Stimulated activated CD8-positive, alpha-beta memory T cell treated with anti-CD3 and anti-CD28 coated beads, Interleukin-7, amount 100 ng/mL, for 24 hours (primary cell): ENCODE measurements at places on chromosomes 5 and 9.

- no peak for DNase-seq
These were observed 84.8 kb downstream of the MVB12B start for GRCh38 chr9:126411225-126411947.

GRCh38 chr9:10678010-10678409, 65.2 kb upstream of the PTPRD start:
- no peak for DNase-seq

GRCh38 chr9:90368928-90369327, 273.7 kb downstream of the DIRAS2 start:
- no peak for DNase-seq

DNA sequence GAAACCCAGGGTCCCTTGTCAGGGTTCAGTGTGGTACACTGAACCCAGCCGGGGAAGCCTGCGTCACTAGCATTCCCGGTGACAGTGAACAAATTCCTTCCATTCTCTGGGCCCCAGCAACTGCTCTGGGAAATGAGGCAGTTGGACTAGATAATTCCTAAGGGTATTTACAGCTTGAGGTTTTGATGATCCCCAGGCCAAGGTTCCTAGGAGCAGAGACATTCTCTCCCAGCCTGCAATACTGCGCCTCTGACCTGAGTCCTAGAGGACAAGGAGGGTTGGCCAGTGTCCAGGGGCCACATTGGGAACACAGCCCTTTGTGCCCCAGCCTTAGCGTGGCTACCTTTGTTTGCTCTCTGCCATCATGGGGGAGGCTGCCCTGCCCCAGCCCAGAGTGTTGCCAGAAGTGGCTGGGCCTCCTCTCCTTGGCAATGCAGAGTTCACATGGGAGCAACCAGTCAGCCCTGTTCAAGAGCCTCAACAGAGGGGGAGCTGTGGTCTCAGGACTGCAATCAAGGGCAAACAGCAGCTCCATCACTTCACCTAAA, 178.2 kb downstream of the SEC61B start:
- no peak for DNase-seq

GRCh38 chr5:136062366-136063274, 33.8 kb downstream of the TGFBI start:
- DNase-seq: no peak

DNA sequence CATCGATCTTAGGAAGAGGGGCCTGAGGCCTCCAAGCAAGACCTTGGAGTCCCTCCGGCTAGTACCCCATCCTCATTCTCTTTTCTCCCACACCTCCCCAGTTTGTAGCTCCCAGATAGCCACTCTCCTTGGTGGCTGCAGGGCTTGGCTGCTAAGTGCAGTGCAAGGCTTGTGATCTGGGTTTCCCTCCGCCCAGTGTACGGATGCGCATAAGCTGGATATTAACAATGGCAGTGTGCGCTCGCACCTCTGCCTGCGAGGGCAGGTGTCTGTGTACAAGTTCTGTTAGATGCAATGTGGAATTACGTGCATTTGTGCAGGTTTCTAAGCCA, 71.0 kb upstream of the TBCA start:
- DNase-seq: no peak

DNA sequence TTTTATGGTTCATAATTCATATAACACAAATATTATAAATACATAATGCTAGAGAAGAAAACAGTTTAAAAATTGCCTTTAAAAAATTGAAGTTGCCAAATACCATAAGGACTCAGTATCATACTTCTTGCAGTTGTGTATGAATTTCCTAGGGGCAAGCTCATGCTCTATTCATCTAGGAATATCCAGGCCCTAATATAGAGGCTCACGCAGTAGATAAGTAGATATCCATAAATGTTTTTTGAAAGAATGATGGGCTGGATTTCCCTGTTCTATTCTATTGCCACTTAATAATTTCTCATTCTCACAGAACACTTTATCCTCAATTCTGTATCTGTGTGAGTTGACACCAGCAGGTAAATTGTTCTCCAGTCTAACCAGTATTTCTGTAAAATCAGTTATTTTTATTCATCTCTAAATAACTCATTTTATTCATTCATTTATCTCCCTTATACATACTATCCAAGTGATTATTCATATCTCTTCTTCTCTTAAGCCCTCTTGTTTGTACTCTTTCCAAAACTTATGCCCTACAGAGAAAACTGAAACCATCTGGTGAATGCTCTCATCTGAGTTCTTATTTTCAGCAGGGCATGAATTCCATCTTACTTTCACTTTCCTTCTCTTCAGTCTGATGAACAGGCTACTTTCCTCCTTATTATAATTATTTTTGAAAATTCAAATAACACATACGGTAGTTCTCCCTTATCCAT, 97.1 kb downstream of the SLC44A1 start:
- DNase-seq: no peak

DNA sequence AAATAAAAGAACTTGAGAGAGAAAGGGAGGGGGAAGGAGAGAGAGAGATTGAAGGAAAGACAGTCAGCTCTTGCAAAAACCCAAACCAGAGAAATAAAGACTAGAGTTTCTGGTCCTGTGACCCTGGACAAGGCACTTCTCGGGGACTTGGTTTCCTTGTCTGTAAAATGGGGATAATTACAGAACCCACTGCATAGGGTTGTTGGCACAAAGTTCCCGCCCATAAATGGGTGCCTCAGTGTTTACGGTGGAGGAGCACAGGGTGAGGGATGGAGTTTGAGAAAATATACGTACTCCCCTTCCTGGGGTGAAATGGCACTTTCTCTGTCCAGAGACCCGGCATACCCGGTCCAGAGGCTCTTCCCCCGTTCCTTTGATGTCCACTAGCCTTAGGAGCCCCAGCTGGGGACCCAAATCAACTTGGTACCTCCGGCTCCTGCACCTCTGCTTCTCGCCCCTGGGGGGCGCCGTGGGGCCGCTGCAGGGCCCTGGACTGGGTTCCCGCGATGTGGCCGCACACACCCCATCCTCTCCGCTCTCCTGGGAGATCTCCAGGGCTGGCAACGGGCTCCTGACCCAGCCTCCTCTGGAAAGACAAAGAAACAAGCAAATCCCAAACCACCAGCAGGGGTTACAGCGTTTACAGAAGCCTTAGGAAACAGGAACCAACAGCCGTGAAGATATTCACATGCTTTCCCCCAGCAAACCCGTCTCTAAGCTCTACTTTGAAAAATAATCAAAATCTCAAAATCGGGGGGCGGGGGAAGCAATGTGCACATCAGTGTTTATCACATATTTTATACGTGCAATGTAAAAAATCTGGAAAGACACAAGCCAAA, 26.3 kb downstream of the PTGES start:
- peak; percentile 38 for DNase-seq

DNA sequence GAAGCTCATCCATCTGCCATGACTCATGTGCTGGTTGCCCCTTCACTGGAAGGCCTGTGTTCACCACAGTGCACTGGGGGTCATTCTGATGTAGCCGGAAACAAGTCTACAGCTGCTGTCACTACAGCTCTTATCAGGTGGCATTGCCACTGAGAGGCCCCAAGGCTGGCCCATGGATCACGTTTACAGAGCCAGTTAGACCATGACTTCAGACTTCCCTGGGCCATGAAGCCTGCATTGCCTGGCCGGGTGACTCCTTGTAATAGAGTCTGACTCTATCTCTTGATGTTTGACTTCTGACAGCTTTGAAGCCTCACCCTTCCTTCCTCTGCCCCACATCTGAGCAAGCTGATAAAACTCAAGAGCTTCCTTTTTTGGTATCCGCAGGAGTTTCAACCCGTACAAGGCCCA, 473.5 kb upstream of the DAP start:
- DNase-seq: no peak

DNA sequence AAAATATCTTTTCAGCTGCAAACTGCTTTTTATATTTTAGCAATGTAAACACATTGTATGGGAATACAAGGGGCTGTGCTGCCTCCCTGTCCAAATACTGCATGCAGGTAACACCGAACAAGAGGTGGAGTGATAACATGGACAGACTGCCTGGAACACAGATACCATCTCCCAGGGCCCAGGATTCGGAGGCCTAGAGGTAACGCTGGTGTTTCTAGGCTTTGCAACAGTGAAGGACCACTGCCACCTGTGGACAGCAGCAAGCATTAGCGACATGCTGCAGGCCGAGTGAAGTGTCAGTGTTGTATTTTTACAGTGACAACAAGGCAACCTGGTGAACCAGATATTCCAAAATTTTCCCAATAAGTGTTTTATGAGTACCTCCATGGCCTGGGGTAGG, 379.1 kb downstream of the DMRT2 start:
- no peak for DNase-seq

DNA sequence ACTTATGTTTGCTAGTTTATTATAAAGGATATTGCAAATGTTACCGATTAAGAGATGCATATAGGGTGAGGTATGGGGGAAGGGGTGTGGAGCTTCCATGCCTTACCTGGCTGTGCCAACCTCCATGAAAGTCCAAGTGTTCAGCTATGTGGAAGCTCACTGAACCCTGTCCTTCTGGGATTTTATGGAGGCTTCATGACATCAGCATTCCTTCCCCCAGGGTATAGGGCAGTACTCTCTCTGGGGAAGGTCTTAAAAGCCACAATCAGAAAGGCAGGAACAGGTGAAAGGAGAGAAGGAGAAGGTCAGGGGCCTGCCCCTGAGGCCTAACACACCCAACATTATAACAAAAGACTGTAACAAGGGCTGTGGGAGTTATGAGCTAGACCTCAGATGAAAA, 592.6 kb downstream of the PDE4D start:
- no peak for DNase-seq

DNA sequence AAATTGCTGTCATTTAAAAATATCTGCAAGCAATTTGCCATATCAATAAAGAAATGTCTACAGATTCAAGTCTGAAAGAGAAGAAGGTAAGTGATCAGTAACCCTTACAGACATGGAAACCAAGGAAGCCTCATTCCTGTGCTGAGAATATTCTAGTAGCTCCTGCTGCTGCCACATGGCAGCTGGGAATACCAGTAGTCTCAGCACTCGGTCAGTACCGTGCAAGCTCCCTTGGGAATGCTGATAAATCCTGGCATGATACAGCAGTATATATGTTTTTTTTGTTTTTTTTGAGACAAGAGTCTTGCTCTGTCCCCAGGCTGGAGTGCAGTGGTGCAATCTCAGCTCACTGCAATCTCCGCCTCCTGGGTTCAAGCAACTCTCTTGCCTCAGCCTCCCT, 27.9 kb downstream of the NANS start:
- DNase-seq: no peak

GRCh38 chr5:139755892-139756671, 39.5 kb upstream of the PSD2 start:
- DNase-seq: no peak

DNA sequence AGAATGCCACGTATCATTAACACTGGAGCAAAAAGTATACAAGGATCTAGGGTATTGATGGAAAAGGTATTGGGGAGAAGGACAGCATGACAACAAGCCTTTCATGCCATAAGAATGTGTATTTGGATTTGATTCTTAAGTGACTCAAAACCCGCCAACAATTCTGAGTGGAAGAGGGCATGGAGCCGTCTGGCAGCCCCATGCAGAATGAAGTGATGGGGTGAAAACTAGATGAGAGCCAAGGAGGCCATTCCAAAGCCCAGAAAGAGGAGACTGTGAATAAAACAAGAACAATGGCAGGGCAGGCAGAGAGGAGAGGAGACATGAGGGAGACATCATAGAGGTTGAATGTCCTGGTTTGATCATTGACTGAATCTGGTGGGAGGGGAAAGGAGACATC, 272.3 kb upstream of the WWC1 start:
- DNase-seq: no peak

DNA sequence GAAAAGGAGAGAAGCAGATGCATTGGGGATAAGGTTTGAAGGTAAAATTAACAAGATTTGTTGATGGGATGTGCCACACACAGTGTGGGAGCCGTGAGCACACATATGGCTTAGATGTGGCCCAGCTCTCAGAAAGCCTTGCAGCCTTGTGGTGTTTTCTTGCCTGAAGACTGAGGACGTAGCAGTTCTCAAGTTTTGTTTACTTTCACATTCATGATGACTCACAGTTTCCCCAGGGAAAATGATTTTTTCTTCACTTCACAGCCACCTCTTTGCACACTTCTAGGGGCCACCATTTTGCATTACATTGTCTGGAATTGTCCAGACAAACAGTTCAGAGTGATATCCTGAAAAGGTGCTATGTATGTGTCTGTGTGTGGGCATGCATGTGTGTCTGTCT, 126.2 kb downstream of the BASP1 start:
- DNase-seq: no peak

DNA sequence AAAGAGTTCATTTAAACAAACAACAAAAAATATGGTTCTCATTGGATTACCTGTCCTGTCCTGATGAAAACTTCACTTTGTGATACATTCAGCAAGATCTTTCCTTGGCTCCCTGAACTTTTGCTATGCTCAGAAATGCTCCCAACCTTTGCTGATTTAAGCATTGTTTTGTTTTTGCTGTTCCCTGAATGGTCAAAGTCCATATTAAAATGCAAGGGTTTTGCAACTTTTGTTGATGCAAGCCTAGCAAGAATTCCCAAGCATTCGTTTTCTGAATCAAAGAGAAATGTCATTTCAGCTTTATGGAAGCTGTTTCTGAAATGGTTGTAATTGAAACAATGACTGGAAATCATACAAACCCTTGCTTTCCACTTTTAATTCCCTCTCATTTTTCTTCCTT, 3.1 kb upstream of the SFXN1 start:
- no peak for DNase-seq

GRCh38 chr9:26415528-26415927, 477.1 kb downstream of the CAAP1 start:
- DNase-seq: no peak

GRCh38 chr5:67215519-67216471, 19.2 kb upstream of the CD180 start:
- DNase-seq: peak; percentile 21

DNA sequence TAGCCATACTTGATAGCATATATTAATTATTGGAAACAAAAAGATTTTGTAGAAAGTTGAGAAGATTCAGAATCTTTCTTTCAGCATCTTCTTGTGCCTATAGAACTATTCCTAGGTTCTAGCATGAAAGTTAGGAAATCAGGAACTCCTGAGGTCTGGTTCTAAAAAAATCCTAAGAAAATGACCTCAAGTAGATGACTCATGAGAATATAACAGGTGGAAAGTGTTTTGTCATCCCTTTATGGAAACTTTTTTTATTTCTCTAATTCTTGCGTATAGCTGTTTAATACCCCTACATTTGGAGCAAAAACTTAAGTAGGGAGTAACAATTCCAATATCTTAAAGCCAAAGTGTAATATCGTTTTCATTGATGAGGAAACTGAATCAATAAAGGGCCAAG, 574.1 kb downstream of the NR2F1-AS1 start:
- no peak for DNase-seq

DNA sequence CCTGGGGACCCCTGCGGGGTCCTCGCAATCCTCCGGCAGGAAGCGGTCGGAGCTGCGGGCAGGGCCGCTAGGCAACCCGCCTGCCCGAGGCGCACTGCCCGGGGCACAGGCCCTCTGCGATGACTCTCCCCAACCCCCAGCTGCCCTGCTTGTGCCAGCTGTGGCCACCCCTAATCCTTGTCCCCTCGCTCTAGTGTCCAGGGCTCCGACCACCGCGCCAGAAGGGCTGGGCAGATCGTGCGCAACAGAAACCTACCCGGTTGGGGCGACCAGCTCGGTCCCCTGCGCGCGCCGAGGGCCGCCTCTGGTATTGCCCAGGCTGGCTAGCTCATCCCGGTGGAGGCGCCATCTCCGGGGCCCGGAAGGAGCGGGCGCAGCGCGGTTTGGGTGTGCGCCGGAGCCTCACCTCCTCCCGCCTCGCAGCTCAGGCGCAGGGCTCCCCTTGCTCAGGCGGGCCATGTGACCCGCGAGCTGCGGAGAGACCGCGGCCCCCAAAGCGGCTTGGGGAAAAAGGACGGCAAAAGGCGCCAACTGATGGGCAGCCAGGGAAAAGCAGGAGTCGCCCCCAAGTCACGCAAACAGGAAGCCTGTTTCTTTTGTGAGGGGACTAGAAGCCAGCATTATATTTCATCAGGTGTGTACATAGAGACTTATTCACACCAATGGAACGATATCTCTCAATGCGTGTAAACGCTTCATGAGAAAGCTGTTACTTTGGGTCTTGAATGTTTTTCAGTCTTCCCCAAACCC, 46.8 kb upstream of the RNF20 start:
- no peak for DNase-seq
